ENCODE measurements at places on chromosomes 16 and 17. TPM values are rescaled to one million over a fixed set of nuclear protein-coding genes. Genes with fewer than 3 reads are reported as not detected.
A peak's percentile ranks its signal among the peaks of the same experiment; 100 is the strongest.

DNA sequence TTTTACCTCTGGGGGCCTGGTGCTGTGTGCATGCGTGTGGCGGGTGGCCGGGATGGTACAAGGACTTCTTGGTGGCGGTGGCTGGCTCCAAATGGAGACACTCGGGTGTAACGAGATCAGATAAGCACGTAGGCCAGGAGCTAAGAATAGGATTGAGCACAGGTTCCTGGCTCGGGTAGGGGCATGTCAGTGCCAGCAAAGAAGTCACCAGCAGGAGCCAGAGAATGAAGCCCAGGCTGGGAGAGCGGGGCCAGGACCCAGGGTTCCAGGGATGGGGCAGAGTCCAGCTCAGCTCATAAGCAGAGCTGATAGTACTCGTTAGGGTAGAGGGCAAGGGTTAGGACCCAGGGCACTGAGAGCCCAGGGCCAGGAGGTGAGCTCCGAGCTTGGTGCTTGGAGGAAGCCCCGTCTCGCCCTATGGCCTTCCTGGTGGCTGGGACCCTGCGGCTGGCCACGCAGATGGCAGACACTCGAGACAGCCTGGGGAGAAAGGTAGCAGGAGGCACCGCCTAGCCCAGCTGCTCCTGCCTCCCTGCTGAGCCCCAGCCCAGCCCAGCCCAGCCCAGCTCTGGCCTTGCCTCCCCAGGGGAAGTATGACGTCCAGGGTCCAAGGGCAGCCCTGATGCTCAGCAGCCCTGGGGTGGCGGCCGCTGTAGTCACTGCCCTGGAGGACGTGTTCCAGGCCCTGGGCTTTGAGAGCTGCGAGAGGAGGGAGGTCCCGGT, 8.9 kb downstream of the ZNF213 start:
- DNase-seq: no peak

DNA sequence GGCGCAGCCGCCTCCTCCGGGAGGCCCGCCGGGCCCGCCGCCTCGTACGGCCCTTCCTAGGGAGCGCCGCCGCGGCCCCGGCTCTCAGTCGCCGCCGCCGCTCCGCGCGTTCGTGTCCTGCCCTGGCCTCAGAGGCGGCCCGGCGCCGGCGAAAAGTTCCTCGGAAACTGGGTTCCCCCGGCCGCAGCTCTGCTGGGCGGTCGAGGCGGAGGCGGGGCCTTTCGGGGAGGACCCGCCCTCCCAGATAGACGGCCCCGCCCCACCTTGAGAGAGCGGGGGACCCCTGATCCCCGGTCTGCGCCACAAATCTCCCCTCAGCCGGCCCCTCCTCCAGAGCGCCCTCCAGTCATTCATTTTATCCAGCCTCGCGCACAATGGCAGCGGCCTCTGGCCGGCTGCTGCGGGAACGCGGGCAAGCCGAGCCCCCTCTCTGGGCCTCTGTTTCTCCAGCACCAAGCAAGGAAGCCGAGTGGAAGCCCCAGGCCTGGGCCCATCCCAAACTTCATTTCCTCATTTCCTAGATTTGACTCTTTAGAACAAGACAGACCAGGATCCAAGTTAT, at the start of gene SREBF1:
Gene SREBF1 (minus strand): TSS at position 169 of the 562 bp plus-strand sequence. CDS start 169 bp downstream, outside the sequence.
- DNase-seq: peak; percentile 68

GRCh38 chr17:48529683-48530009, 1.2 kb downstream of the HOXB1 start:
- no peak for DNase-seq

- DNase-seq: no peak
Measured at GRCh38 chr17:67245694-67246402, 852 bp upstream of the HELZ start.

The GFAP gene
- total RNA-seq: 0.32 TPM
